GM12892 (cell line): ENCODE measurements at places on chromosomes 11 and 22.

GRCh38 chr11:74332291-74332690 is 20.9 kb upstream of the P4HA3 start:
- DNase-seq = no peak

- DNase-seq = no peak
These were observed 54.3 kb downstream of the SPATA19 start for GRCh38 chr11:133790995-133791394.

DNA sequence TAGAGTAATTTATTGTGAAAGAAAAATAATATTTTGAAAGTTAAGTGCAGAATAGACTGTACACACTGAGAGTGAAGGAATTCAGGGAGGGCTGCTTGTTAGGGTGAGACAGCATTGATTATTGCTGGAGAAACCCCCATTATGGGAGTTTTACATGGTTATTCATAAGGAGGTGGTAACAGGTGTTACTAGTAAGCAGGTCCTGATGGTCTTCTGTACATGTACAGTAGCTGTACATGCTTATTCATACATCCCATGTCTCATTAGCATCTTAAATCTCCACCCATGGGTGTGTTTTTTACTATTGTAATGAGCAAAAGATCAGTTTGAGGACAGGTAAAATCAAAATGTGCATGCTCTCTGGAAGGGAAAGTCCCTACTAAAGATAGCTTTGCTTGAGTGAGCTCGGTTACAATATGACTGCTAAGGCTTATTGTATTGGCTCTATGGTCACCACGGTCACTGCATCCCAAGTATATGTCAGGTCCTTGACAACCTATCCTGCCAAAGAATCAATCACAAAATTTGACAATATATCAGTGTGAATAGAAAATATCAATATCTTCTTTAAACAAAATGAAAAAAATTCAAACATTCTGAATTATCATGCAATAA is 6.2 kb downstream of the KDM4F start:
- no peak for DNase-seq

- no peak for DNase-seq
These were observed 16.0 kb downstream of the POLR3H start for GRCh38 chr22:41528132-41528766.

- no peak for DNase-seq
These were observed 70.2 kb downstream of the NOX4 start for GRCh38 chr11:89420981-89421380.

- DNase-seq = no peak
These were observed 8.8 kb upstream of the LINC01488 start for GRCh38 chr11:69472541-69473275.

- DNase-seq = no peak
These were observed 1.2 kb downstream of the PRG3 start for GRCh38 chr11:57379732-57380131.

- DNase-seq = no peak
These were observed 226.9 kb upstream of the B3GAT1 start for GRCh38 chr11:134638796-134639430.

DNA sequence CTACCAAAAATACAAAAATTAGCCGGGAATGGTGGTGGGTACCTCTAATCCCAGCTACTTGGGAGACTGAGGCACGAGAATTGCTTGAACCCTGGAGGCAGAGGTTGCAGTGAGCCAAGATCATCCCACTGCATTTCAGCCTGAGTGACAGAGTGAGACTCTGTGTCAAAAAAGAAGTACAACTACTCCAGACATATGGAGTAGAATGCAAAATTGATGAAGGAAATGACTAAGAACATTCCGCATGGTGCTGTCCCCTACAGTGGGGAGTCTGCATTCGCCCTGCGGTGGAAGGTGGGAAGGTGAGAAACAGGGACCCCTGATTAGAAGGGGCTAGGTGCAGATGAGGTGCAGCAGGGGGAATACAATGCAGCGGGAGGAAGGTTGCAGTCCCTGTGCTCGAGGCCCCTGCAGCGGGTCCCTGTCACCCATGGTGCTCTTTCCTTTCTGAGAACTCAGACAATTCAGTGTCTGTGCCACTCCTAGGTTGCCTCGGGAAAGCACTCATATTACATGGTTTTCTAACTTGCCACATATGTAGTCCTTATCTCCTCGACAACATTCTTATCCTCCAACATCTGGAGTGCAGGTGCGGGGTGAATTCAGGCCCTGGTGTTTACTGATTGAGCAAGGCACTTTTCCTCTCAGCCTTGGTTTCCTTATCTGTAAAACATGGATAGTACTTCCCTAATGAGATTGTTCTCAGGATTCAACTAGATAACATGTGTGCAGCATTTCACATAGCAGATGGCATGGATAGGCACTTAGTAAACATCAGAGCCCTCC is 5.2 kb downstream of the POLD4 start:
- no peak for DNase-seq

- DNase-seq = no peak
These were observed 11.8 kb upstream of the CCDC89 start for GRCh38 chr11:85697747-85698146.

DNA sequence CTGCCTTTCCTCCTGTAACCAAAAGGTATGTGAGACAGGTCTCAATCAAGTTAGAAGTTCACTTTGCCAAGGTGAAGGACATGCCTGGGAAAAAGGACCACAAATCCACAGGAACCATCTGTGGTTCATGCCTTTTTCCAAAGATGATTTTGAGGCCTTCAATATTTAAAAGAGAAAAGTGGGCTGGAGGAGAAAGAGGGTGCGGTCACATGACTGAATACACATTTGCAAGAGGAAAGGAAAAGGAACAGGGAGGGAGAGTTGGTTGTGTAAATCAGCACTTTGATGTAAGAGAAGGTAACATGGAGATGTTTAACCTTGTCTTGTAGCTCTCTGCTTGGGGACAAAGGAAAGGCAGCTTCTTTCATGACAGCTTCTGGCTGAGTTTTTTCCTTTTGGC is 21.2 kb downstream of the MOV10L1 start:
- no peak for DNase-seq

DNA sequence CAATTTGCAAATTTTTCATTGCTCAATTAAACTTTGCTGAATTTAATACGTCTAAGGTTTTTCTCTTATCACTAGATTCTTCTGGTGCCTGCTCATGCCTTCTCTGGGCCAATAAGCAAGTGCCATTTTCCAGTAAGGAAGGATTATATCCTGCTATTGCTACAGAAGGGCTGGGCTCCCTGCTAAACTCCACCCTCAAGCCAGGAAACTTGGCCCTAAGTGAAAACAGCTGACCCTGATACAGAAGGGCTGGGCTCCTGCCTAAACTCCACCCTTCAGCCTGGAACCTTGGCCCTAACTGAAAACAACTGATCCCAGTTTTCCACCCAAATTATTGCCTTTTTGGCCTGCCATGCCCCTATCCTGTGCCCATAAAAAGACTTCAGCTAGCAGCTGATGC is 385.3 kb downstream of the DYNC2H1 start:
- DNase-seq = no peak

GRCh38 chr22:47446821-47447810 is 684.7 kb downstream of the TBC1D22A start:
- DNase-seq = no peak

GRCh38 chr11:1111545-1112212 is 37.0 kb downstream of the MUC2 start:
- no peak for DNase-seq

DNA sequence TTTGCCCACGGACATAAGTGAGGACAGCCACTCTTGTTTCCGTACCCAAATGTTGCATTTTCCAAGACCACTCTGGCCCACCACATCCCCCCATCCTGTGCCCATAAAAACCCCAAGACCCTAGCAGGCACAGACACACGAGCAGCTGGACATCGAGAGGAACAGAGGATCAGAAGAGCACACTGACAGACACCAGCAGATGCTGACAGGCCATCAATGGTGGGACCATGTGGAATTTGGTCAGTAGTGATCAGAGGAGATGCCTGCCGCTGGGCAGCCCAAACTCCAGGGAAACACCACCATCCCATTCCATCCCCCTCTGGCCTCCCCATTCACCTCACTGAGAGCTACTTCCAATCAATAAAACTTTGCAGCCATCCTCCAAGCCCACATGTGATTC is 87.0 kb downstream of the DLG2 start:
- no peak for DNase-seq

DNA sequence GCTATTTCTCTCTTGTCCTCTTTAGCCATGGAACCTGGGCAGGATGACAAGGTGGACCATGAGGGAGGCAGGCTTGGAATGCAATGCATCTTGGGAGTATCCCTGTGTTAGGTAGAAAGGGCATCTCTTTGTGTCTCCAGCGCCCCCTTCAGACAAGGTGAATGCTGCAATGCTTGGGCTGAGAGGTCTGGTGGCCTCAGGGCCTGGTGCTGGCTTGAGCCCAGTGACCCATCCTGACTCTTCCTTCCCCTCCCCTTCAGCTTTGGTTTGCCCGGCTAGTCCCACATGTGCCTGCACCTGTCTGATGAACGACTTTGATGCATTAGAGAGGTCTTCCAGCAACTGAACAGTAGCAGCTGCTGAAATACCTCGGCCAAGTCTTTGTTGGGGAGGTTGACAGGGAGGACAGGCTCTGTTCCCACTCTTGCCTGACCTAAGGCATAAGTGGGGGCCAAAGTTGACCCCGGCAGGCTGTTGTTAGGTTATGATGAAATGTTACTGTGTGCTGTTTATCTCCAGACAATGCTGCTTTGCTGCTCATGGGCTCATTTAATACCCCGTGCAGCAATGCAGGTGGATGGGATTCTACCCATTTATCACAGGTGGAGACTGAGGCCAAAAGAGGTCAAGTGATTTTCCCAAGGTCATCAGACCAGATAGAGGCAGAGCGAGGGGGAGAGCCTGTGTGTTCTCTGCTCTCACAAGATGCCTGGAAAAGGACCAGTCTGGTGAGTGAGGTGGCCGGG is 22.5 kb downstream of the MYO18B start:
- DNase-seq = no peak

DNA sequence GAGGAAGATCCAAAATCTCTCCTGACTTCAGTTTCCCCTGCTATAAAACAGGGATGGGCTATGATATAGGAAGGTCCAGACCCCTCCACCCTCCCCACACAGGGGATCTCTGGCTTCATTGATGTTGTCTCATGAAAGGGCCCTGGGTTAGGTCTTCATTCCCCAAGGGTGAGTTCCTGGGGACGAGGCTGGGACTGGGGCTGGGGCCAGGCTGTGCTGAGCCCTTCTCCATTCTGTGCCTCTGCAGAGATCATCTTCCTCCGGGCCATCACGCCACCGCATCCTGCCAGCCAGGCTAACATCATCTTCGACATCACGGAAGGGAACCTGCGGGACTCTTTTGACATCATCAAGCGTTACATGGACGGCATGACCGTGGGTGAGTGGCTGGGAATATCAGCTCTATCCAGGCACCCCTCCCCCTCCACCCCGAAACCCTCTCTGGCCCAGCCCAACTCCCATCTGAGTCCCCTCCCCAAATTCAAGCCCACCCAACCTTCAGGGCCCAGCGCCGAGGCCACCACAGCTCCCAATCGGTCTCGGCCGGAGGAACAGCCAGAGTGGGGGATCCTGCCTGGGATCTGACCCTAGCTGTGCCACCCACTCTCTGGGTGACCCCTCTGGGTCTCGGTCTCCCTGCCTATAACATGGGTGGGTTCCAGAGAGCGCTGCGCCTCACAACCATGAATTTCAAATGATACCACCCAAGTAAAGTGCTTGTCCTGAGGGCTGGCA is 74.2 kb downstream of the FBLN1 start:
- DNase-seq = no peak

- DNase-seq = no peak
These were observed 3.4 kb upstream of the OR4C6 start for GRCh38 chr11:55658608-55659007.

GRCh38 chr11:46513934-46514342 is 79.9 kb downstream of the AMBRA1 start:
- DNase-seq = no peak

DNA sequence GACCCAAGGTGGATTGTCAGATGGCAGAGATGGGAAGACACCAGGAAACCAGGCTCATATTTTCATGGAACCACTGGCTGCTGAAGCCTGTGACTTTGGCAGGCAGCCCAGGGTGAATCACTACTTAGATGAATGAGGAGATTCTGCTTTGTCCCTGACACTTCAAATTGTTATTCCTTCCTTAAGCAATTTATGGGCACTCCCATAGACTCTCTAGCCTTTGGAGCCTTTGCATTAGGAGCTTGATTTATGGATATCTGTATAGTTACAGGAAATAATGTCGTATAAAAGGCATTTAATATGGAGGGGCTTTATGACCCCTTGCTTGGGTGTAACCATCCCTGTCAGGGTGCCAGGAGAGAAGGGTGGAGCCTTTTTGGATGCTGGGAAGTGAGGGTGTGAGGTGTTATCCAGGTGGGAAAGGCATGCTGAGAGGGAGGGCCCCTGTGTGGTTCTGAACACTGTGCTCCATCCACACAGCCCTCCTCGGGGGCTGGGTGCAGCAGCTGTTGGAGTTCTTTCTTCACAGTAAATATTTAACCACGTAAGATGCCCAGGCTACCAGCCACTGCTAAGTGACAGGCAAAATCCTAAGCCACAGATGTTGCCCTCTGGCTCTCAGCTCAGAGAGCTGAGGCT is 35.3 kb downstream of the IL18 start:
- no peak for DNase-seq

- no peak for DNase-seq
These were observed 68.3 kb upstream of the POU2AF2 start for GRCh38 chr11:111177037-111177871.

DNA sequence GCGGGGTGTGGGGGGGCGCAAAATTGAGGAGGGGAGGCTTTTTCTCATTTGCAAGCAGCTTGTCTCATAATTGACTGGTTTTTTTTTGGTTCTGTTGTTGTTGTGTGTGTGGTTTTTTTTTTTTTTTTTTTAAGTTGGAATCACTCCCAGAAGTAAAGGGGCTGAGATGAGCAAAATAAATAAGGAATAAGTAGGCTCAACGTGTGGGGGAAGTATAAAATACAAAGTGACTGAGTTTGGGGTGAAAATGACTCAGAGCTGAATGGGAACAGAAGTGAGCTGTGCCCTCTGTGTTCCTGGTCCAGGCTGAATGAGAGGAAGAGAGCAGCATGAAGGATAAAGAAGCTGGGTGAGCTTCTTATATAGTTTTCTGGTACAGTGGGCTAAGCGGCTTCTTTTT is 90.0 kb downstream of the GRIK4 start:
- DNase-seq = no peak

DNA sequence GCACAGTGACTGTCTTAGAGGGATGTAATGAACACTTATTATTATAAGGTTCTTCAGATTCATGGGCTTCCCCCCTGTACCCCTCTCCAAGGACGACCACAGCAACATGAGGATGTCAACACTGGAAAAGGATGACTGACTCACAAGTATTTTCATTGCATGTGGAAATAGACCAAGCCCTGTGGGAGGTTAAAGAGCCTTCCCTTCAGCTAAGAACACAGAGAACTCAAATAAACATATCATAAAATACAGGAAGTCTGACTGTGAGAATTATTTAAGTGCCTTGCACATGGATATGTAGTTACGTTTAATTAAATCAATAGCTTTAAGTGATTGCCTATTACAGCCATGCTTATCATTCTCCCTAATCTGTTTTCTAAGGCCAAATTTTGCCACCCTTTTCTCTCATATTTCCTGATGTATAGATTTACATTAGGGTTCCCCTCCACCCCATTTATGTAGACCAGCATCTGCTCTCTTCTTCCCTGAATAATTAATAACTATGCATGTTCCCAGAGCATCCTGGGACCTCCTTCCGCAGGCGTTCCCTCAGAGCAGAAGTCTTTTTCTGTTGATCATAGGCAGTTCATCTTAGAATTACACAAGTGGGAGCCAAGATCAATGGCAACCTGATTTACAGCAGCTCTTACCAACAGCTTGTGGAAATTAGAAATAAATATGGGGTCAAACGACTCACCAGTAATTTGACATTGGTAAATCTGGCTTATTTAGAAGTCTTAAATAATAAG is 226.9 kb downstream of the OPCML start:
- no peak for DNase-seq

- no peak for DNase-seq
These were observed 295.6 kb downstream of the NTM start for GRCh38 chr11:131666006-131666405.
